ENCODE measurements at places on chromosomes 7 and 10.

DNA sequence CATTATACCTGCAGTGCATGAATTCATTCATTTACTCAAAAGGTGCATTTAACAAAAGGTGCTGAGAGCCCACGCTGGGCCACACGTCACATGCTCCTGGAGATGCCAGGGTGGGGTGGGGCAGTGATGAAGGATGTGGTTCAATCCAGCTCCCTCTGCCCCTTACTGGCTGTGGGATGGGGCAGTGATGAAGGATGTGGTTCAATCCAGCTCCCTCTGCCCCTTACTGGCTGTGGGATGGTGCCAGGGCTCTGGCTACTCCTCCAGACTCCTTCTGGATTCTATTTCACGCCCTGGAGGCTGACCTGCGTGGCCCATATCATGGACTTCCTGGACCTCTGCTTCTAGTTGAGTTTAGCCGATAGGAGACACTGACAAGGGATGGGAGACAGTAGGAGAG, 44.0 kb upstream of the CTBP2 start:
- no peak for DNase-seq

GRCh38 chr7:39845006-39845405, 105.0 kb upstream of the CDK13 start:
- DNase-seq: no peak

- no peak for DNase-seq
These were observed 38.4 kb upstream of the GDF10 start for GRCh38 chr10:47261556-47261955.

GRCh38 chr10:102112210-102112817, 7.9 kb downstream of the LDB1 start:
- no peak for DNase-seq

DNA sequence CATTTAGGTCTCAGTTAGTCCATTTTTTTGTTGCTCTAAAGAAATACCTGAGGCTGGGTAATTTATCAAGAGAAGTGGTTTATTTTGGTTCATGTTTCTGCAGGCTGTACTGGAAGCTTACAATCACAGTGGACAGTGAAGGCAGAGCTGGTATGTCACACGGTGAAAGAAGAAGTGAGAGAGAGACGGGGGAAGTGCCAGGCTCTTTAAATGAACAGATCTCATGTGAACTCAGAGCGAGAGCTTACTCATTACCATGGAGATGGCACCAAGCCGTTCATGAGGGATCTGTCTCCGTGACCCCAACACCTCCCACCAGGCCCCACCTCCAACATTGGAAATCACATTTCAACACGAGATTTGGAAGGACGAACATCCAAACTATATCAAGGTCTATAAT, 18.9 kb upstream of the PNLIPRP3 start:
- no peak for DNase-seq

DNA sequence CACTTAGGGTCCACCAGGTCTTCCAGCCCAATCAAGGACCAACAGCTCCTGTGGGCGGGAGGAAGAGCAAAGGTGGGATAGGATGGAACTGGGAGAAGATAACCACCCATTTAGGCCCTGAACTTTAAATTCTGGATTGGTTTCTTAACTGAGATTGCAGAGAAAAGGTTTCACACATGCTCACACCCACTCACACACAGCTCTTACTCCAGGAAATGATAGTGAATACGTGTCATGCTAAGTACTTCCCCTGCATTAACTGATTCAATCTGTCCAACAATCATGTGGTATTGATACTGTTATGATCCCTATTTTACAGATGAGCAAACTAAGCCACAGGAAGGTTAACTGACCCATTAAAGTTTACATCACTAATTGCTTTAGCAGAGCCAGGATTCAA, 4.6 kb upstream of the CYP3A4 start:
- no peak for DNase-seq

GRCh38 chr7:148929176-148929575, 45.1 kb upstream of the EZH2 start:
- DNase-seq: no peak

DNA sequence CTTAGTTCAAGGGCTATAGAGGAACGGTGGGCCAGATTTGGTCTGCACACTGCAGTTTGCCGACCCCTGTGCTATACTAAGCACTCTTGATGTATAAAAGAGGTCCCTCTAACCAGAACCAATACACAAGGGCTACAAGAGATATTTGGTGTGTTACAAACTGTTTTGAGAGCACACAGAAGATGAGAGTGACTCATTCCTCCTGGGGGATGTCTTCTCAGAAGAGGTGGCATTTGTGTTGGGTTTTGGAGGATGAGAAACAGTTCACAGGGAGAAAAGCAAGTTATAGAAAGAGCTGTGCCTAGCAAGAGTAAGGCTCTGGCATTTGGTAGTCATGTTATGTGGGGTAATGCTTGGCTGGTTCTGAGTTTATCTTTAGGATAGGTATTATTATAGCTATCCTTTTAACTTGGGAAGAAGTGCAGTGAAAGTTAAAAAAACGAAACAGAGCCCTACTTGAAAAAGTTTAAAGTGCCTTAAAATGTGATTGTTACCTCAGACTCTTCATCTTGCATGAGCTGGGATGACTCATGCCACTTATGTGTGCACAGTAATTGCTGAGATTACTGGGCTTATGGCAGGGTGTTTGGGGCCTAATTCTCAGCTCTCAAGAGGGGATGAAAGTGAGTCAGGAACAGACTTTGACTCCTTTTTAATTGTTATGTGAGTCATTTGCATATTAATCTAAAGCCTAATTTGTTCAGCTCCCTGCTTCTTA, 160.4 kb downstream of the KIF20B start:
- peak; percentile 79 for DNase-seq

DNA sequence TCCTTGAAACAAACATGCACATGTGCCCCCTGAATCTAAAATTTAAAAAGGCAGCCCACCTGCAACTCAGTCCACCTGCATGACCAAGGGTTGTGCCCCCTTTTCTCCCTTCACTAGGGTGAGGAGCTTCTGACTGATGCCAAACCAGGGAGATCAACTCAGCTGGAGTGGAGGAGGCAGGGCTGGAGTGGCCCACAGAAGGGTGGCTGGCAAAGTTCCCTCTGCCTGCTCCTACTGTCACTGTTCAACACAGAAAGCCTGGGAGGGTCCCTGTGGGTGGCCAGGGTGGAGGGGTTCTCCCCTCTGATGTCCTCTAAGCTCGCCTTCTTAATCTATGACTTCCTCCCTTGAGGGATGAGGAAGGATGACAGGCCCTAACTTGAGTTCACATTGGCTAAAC, 55.7 kb upstream of the ANTXRL start:
- no peak for DNase-seq

DNA sequence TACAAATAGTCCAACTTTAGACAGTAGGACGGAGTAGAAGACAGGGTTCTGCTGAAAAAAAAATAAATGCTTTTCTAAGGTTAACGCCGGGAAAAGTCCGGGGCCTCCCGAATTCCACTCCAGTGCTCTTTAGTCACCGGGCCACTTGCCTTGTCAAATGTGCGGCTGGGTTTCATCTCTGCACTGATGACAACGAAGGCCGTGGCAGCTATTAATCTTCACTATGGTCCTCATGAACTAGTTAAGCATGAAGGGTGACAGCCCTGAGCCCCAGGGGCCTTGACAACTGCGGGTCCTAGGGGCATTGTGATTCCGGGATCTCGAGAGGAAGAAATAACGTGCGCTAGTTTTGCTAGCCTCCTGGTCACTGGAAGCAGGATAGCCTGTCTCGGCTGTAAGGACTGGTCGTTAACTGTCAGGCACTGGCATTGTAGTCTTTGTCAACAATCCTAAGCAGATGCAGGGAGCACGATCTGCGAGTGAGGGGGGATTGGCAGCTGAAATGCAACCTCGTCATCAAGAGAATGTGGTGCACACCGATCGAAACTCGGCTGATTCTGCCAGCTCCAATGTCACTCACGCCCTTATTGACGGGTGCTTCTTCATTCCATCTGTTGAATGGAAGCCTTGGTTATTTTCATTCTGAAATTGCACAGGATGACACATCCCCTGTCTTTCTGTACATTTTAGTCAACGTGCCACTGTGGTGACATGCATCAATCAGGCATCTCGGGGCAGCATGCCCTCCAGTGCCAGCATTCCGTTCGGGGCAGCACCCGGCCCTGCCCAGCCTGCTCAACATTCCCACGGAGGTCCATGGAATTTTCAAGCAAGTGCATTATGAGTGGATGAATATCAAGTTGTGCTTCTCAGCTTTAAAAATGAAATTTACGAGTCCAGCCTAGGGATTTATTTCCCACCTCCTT, 51.6 kb upstream of the MGMT start:
- no peak for DNase-seq

GRCh38 chr7:11701829-11702560, 130.0 kb downstream of the THSD7A start:
- no peak for DNase-seq

DNA sequence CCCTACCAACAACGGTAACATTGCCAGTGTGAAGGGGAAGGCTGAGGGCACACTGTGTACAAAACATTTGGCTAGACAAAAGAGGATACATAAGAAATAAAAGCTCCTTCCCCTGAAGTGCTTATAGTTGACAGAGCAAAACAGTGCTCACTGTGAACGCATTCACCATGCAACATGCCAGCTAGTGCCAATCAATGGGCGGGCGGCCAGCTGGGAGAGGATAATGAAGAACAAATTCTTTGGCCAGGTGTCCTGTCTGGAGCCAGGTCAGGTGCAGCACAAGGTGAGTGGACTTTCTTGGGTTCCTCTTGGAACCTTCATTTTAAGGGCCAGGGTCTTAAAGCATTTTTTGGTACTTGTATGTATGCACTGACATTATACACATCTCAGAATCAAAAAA, 106.1 kb downstream of the ICA1 start:
- DNase-seq: no peak

GRCh38 chr7:155453296-155454182, 4.4 kb upstream of the EN2 start:
- no peak for DNase-seq

- DNase-seq: no peak
These were observed 536.0 kb upstream of the GALNT17 start for GRCh38 chr7:70595755-70596597.

- DNase-seq: no peak
These were observed 179.7 kb upstream of the GRB10 start for GRCh38 chr7:50962281-50962883.

GRCh38 chr7:88003581-88003980, 69.5 kb downstream of the ADAM22 start:
- DNase-seq: no peak

DNA sequence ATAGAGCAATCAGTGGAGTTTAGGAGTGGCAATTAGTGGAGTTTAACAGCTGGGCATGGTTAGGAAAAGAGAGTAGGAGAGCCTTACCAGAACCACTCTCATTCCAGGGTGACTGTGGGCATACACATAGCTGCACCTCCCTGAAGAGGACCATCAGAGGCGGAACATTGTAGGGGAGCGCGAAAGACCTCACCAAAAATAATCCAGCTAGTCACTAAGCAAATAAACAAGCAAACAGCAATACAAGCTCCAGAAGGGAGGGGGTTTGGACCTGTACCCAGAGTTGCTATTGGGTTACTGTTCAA, 4.1 kb upstream of the NACAD start:
- DNase-seq: no peak

DNA sequence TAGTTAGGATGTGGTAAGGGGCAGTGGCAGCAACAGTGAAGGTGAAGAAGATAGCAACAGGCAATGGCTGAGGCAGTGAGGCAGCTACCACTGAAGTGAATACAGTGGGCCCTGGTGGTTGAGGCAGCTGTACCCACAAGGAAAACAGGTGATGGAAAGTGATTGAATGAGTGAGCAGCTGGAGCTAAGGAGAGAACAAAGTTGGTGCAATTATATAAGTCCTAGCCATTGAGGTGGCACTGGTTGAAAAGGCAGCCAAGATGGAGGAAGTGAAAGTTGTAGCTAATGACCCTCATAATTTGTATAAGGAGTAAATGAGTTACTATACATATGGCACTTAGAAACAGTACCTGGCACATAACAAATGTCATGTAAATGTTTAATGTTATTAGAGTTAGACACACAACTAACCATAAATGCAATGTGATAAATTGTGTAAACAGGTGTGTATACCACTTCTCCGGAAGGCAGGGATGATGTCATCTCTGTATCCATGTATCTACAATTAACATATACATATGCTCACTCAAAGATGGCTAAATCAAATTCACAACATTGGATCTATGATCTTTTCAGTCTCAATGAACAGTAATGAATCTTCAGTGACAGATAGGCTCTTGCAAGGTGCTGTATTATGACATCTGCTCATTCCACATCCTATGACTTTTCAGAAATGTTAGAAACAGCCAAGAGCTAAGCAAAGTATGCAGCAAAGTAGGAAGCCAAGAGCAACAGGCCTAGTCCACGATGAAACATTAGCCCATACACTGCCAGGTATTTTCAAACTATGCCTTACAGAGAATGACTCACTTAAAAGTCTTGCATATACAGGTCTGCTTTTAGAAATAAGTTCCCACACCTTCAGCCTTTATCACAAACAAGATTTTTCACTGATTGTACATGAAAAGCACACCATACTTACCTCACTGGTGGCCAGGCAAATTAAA, 10.7 kb downstream of the XPNPEP1 start:
- no peak for DNase-seq

DNA sequence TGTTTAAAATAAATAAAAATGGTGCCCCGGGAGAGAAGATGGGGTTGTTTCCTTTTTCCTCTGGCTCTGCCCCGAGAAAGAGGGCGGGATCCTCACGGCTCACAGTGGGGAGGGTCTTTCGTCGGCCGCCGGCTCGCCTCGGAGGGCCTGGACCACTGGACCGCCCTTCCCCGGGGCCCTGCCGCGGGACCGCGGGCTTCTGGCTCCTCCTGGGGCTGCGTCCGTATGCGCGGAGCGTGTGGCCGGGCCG, 3.5 kb upstream of the IGF2BP3 start:
- DNase-seq: no peak

Measured in activated CD4-positive, alpha-beta T cell treated with anti-CD3 and anti-CD28 coated beads, Interleukin-2, Interleukin-4, amounts not matched to agents 100 ng/mL and 50 ng/mL, durations not matched to agents 16 hours and 8 hours (primary cell).